ENCODE measurements at places on chromosomes 1 and 21. TPM values are rescaled to one million over a fixed set of nuclear protein-coding genes. Genes with fewer than 3 reads are reported as not detected.

Gene CPLANE2
- total RNA-seq = 3.5 TPM

Gene ABCG1
- total RNA-seq = 31.9 TPM

Gene AMY1A
- not detected for total RNA-seq

Gene ZBTB8A
- 12.0 TPM for total RNA-seq

DNA sequence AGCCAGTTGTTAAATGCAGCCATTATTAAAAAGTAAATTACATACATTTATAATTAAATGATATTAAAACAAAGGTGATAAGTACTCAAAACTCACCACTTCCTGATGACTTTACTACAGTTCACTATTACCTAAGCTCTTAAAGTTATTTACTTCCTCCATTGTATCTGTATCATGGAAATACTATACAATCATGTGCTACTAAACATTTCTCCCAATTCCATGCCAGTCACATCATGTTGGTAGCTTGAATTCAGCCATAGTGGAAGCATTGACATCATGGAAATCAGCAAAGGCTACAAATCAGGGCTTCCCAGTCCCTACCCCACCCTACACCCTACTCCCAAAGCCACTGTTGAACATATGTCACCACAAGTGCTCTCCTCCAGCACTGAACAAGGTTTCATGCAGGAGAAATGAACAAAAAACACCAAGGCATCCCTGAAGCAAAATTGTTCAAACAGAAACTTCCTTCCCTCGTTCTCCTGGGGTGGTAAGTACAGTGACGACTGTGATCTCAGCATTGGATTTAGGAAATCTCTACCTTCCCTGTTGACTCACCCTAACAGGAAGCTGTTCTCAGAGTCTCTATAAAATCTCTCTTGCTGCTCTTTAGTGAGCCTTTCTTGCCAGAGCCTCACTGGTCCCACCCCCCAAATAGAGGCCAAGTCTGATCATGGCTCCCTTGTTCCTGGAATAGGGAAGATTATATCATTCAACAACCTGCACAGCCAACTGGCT lies 12.7 kb downstream of the VSIG8 start:
- DNase-seq = no peak

- DNase-seq = no peak
Measured at GRCh38 chr1:90133133-90133532, 138.2 kb downstream of the ZNF326 start.

GRCh38 chr21:36419996-36420395 lies 34.8 kb downstream of the CHAF1B start:
- peak; percentile 85 for DNase-seq

GRCh38 chr1:97820470-97821188 lies 100.2 kb downstream of the DPYD start:
- DNase-seq = no peak

- DNase-seq = no peak
Measured at GRCh38 chr1:33377756-33378155, 53.1 kb downstream of the PHC2 start.

DNA sequence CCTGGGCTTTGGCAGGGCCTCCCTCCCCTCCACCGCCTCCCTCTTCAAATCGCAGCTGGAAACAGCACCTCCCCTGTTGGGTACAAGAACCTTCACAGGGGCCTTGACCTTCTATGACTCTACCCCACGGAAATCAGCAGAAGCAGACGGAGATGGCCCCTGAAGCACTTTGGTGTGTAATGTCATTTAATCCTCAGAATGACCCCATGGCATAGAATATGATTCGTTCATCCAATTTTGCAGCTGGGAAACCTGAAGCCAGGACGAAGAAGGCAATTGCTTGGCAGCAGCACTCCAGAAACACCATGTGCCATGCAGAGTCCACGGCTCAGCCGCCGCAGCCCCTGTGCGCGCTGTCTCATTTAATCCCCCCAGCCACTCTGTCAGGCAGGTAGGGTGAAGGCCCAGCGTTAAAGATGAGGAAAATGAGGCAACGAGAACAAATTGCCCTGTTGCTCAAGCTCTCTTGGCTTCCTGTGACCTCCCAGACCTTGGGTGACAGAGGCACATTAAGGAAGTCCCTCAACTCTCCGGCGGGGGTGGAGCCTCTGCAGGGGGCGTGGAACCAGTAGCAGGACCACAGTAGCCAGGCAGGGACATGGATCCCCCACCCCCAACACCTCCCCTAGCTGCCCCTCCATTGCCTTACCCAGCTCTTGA lies 25.8 kb upstream of the LAPTM5 start:
- DNase-seq = no peak

GRCh38 chr1:211641044-211641800 lies 34.2 kb downstream of the NEK2 start:
- DNase-seq = no peak

- DNase-seq = no peak
Measured at GRCh38 chr21:41166884-41167283, 1.1 kb upstream of the BACE2 start.

GRCh38 chr1:58746757-58747156 lies 37.1 kb downstream of the JUN start:
- DNase-seq = no peak

DNA sequence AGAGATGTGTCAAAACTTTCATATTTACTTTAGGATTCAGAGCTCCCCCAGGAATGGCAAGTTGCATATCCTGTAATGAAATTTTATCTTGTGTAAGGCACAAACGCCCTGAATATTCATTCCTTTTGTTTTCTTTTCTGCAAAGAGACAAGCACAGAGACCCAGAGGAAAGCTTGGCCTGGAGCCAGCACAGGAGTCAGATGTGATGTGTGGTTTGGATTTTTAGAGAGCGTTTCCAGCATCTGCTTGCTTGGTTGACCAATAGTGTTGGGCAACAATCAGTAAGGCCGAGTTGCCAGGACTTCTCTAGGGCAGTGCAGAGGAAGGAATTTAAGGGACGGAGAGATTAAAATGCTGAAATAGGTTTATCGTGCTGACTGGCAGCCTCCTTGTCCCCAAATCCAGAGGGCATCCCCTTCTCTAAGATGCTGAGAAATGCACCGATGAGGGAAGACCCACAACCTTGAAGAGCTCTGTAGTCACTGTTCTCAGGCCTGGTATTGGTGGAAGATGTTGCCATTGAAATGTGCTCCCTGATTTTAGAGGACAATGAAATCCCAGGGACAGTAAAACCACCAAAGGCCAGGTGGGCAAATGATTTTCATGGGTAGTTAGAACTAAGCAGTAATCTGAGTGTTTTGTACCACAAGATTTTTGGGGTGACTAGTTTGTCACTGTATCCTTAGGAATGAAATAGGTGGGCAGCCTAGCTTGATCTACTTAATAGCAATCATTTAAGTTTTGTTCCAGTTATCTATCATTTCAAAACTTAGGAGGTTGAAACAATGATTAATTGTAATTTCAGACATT lies 37.9 kb upstream of the RHOU start:
- DNase-seq = no peak

All from glutamatergic neuron (in vitro differentiated cells).